ENCODE measurements at places on chromosomes 12 and 14.

- no peak for DNase-seq
These were observed 142.8 kb downstream of the NUAK1 start for GRCh38 chr12:105995961-105996431.

- no peak for DNase-seq
These were observed 29.3 kb downstream of the HECTD4 start for GRCh38 chr12:112352921-112353320.

DNA sequence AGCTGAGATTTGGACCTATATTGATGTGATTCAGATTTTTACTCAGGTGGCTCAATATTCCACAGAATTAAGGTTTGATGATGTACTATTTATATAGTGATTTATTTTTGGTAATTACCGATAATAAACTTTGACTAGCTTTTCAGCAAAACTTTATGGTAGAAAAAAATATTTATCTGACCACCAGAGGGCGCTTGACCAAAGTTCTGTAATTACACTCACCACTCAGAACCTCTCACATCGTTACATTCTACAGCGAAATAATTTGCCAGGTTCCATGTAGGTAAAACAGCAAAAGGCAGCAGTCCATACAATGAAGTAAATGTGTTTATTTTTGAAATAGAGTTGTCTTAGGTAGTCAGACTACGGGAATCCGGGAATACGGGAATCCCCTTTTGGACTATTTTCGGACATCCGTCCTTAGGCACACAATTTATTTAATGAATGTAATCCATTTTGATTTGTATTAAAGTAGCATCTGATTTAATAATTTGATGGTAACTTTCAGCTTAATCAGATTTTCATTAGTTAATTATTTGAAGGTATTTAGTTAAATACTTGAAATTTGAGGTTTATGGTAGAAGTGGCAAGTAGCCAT is 143.0 kb upstream of the DDHD1 start:
- DNase-seq: no peak

GRCh38 chr12:19546611-19547162 is 107.4 kb downstream of the AEBP2 start:
- no peak for DNase-seq

DNA sequence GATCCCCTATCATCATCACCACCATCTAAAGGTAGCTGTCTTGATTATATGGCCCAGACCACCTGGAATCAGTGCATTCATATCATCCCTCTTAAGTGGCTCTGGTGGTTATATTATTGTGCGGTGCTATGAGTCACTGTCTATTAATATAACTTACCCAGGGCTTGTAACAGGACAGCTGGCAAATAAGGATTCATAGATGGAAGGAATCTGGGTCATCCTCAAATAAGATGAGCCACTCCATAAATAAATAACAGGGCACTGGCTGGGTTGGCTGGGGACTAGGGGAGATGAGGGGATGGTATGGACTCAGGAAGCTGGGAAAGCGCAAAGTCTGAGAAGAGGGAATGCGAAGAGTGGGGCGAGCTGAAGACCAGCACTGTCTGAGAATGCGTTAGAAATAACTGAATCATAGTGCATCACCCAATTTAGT is 216.1 kb downstream of the NUAK1 start:
- no peak for DNase-seq

GRCh38 chr12:94590428-94590827 is 59.9 kb downstream of the TMCC3 start:
- no peak for DNase-seq

DNA sequence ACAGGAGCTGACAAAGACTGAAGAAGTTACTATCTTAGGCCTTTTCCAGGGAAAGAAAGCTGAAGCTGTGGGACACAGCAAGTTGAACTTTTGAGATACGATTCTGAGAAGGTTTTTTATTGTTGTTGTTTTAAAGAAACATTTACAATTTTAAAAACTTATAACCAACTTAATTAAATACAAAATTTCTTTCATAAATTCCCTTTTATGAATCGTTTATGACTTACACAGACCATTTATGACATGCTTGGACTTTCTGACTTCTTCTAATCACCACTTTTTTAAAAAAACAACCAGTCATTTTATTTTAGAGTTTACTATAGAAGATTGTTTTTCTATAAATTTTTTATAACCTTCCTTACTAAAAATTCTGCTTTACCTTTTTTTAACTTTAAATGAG is 68.7 kb downstream of the DHRS2 start:
- DNase-seq: no peak

DNA sequence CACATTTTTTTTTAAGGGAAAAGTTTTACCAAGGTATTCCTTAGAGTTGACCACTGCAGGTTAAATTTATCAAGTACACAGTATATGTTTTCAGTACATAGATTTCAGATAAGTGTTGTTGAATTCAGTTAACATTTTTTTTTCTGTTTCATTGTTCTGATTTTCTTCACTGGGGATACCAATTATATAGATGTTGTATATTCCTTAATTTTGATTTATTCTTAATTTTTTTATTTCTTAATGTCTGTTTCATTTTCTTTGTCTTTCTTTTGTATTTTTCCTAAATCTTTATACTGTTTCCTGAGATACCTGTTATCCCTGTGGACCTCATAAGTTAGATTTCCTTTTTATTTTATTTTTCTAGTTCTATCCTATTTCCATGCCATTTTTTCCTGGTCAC is 234.8 kb downstream of the TTC6 start:
- no peak for DNase-seq

GRCh38 chr12:47194501-47194900 is 114.7 kb upstream of the AMIGO2 start:
- no peak for DNase-seq

DNA sequence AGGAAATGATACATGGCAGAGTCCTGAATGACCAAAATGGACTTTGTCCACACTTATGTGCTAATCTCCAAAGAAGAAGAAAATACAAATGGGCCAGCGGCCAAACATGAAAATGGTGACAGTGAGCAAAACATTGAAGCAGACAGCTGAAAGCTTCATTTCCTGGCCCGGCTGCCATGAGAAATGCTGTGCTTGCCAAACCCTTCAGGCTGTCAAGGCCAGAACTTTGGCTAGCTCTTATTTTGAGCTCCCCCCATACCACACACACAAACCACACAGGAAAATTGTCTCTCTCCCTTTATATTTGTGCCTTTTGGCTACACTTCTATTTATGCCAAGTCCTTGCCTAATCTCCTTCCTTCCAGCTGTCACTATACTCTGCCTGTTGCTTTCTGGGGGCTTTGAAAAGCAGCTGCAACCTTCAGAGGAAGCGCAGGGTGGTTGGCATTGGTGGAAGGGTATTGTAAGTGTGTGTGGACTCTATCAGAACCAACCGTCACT is 323.8 kb downstream of the RAD51B start:
- no peak for DNase-seq

DNA sequence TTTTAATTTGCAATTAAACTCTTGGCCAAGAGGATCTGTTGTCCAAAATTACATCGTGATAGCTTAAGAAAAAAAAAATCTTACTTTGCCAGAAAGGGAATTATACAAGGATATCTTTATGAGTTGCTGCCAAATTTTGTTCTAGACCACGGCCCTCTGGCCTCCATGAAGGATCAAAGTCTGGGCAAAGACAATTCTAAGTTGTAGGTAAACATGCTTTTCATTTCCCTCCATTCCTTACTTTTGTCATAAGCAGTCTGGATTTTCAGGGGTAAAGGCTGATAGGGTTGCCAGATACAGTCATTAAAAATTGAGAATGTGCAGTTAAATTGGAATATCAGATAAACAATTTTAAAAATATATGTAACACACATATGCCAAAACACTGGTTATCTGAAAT is 135.1 kb downstream of the MON2 start:
- DNase-seq: no peak

DNA sequence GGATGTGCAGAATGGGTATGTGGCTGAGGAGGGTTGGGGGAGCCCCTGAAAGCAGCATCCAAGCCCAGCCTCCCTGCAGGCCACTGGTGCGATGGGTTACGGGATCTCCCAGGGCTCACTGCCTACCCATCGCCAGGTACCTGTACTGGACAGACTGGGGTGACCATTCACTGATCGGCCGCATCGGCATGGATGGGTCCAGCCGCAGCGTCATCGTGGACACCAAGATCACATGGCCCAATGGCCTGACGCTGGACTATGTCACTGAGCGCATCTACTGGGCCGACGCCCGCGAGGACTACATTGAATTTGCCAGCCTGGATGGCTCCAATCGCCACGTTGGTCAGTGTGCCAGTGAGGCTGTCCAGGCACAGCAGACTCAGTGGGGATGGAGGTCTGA is 18.3 kb upstream of the NXPH4 start:
- DNase-seq: no peak

DNA sequence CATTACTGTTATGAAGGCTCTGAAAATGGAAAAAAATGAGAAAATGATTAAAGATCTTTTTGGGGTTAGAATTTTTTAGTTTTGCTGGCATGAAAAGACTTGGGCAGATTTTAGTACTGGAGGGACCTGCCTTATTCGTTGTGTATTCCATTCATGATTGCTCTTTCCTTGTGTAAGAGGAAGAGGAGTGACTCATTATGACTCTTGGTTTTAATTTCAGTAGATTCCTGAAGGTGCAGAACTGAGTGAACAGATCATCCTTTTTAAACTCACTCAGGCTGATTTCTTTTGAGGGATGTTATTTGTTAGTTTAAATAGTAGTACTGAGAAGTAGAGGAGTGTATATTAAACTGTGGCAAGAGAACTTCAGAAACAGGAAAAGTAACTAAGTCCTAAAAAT is 41.6 kb downstream of the AKAP6 start:
- DNase-seq: no peak

- DNase-seq: no peak
These were observed 24.1 kb downstream of the NTN4 start for GRCh38 chr12:95766356-95767019.

GRCh38 chr12:6226679-6227051 is 26.5 kb downstream of the CD9 start:
- no peak for DNase-seq

- DNase-seq: no peak
These were observed 28.7 kb downstream of the COX8C start for GRCh38 chr14:93375673-93376156.

- DNase-seq: no peak
These were observed 17.0 kb upstream of the MIS18BP1 start for GRCh38 chr14:45270031-45270430.

DNA sequence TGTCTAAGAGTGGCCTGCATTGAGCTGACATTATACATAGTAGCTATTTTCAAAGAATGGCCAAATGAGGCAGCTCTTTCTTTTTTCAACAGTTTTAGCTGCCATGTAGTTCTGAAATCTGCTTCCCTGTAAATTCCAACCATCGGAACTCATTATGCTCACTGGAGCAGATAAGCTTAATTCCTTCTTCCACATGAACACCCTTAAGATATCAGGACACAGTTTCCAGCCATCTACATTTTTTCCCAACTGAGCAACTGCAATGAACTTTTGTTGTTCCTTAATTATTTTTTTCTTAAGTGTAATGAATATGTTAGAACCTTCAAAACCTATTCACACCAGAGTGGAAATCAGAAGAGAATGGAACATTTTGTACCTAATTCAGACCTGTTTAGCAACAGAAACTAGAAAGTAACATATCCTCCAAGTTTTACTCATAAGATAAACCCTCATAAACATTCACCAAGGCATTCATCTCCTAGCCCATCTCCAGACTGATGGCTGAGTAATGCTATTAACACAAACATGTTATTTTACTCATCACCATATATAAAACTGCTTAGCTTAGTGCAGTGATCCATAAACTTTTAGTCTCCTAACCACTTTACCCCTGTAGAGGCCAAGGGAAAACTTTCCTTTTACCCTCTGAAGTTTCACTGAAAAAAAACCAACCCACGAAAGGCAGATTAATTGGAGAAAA is 296.1 kb upstream of the SYT1 start:
- no peak for DNase-seq

DNA sequence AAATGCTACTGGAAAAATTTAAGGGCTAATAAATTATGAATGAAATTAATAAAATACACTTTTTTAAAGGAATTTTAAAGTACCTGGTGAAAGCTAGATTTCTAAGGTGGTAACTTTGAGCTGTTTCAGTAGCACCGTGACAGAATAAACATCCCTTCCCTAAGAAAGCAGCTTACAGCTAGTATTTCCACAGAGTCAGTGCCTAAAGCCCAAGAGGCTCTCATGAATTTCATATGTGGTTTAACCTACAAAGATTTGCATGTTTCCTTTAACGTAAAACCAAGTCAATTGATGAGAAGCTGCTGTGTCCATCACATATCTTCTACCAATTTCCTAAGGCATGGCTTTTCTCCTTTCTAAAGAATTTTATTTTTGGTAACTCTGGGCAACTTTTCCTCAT is 56.8 kb downstream of the IFNG start:
- DNase-seq: no peak

- DNase-seq: no peak
These were observed 49.1 kb downstream of the CCDC85C start for GRCh38 chr14:99554757-99555531.

DNA sequence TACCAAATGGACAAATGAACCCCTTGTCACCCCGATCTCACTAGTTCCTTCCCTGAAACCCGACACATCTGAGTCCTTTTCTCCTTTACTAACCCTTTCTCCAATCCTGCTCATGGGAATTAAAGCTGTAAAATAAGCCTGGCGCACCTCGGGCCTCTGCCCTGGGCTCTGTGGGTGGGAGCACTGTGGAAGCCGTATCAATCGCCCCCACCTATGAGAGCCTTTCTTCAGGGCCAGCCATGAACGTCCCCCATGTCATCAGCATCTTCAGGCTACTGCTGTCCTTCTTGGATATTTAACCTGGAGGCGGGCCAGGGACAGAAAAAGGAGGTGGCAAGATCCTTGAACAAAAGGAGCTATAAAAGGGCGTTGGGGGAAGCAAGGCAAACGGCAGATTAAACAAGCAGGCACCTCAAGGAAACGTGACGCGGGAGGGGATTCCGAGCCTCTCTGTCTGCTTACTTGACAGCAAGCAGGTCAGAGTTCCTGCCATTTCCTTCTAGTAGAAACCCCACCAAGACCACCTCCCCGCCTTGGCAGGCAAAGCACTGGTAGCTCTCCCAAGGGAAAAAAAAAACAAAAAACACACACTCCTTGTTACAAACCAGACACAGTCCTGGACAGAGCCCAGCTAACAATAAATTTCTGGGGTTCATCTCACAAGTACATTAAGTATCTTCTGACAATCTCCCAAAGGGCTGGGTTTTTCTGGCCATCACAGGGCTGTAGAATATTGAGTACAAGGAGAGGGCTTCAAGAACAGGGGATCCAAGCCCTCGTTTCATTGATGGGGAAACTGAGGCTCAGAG is 62.9 kb downstream of the DPF3 start:
- no peak for DNase-seq
